H1 (cell line): ENCODE measurements at places on chromosomes 16 and 17. TPM values are rescaled to one million over a fixed set of nuclear protein-coding genes. Genes with fewer than 3 reads are reported as not detected.

PERCC1 gene
- total RNA-seq: not detected in 2 replicates

OSGIN1 gene
- total RNA-seq: 0.48 and 0.58 TPM in 2 replicates

ACAP1 gene
- total RNA-seq: 45.1 and 49.2 TPM in 2 replicates

SYCE1L gene
- total RNA-seq: 5.8 and 10.0 TPM in 2 replicates

SHISA9 gene
- 39.8 and 41.9 TPM in 2 replicates for total RNA-seq

NPW gene
- 8.1 and 10.3 TPM in 2 replicates for total RNA-seq

NRN1L gene
- total RNA-seq: 4.1 and 4.9 TPM in 2 replicates

CDC6 gene
- 139 and 140 TPM in 2 replicates for total RNA-seq

PCYT2 gene
- total RNA-seq: 29.9 and 31.0 TPM in 2 replicates
